ENCODE measurements at places on chromosomes 3 and 15.
A peak's percentile ranks its signal among the peaks of the same experiment; 100 is the strongest.

DNA sequence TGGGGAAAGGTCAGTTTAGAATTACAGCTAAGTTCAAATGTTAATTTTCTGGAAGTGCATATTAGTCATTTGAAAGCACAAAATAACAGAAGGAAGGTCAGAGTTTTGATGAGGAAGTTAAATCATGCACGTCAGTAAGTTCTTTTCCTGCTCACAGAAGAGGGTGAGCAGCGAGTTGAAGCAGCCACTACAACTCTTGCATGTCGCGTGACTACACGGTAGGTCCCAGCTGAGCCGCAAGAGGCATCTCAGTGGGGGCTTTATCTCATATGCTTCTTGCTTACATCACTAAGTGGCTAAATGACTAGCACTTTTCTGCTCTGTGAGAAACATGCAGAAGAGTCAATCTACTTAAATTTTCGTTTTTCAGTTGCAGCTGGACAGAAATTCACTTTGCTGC, 21.3 kb upstream of the SEC62 start:
- peak; percentile 70 for DNase-seq

DNA sequence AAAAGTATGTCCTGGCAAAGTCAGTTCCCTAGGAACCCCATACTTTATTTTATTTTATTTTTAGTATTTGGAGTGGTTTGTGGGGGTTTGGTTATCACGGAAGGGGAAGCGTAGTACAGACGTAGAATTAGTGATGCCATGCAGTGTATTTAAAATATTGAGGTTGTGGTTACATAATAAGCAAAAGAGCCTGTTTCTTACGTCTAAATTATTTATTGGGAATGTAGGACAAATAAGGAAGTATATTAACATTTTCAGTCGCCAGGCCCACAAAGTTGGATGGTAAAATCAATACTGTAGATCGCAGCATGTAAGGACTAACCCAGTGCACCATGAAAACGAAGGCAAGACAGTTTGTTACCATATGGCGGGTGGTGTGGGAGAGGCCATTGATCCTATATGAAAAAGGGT, 558 bp downstream of the DTWD1 start:
- DNase-seq: no peak

GRCh38 chr15:70566047-70566835, 197.1 kb downstream of the UACA start:
- no peak for DNase-seq

DNA sequence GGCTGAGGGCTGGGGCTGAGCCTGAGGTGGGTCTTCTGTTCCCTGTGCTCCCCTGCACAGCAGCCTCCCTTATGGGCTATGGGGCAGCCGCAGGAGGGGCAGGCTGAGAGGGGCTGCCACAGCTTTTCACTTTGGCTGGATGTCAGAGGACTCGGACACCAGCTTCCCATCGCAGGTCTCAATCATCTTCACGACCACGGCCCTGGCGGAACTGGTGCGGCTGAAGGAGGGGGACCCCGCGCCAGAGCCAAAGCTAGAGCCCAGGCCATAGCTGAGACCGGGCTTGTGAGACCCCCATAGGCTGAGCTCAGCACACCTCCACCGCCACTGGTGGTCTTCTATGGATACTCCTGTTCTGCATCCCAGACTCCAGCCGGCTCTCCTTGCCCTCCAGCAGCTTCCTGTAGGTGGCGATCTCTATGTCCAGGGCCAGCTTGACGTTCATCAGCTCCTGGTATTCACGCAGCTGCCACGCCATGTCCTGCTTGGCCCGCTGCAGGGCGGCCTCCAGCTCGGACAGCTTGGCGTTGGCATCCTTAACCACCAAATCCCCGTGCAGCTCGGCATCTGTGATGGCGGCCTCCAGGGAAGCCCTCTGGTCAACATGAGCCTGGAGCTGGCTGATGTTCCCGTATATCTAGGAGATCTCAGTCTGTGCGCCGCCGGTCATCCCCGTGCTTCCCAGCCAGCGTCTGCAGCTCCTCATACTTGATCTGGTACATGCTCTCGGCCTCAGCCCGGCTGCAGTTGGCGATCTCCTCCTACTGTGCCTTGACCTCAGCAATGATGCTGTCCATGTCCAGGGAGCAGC, 181.7 kb upstream of the SYNPR start:
- DNase-seq: no peak

DNA sequence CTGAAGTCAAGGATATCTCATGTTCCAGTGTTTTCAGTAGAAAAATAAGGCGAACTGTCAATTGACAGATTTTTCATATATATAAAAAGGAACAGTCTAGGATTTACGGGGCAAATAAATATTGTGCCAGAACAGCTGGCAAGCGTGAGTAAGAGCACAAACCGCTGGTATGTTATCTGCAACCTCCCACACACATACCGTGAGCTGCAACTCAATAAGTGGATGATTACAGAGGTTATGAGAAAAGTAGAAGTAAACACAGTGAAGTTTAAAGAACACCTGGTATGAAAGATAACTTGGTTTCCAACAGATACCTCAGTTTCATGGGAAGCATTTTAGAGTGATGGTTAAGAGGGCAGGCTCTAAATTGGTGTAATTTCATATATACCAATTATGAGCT, 733.4 kb downstream of the TUSC7 start:
- DNase-seq: no peak

GRCh38 chr3:29226706-29227105, 54.2 kb upstream of the RBMS3 start:
- DNase-seq: no peak

DNA sequence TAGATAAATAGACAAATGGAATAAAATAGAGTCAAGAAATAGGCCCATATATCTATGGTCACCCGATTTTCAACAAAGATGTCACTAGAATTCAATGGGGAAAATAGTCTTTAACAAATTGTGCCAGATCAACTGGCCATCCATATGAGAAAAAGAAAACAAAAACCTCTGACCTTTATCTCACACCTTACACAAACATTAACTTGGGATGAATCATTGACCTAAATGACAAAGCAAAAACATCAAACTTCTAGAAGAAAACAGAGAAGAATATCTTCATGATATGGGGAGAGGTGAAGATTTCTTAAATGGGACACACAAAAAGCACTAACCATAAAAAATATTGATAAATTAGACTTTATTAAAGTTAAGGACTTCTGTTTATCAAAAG, 31.9 kb downstream of the ITGA11 start:
- no peak for DNase-seq

DNA sequence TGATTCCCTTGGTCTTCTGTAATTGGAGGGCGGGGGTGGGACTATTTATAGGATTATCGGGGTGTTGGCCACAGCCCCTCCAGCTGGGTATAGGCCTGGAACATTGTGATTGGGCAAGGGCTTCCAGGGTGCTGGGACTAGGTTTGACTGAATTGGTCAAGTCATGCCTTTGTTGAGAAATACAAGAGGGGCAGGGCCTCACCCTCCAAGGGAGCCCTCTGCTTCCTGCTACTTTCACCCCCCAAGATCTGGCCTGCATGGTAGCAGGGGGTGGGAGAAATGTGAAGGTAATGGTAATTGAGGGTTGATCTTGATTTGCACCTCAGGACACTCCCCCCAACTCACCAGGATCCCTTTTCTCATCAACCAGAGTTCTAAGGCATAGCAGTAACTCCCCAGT, 25.2 kb downstream of the TRIM71 start:
- no peak for DNase-seq

GRCh38 chr3:39343076-39343717, 13.7 kb downstream of the CCR8 start:
- DNase-seq: no peak

- no peak for DNase-seq
Observed at GRCh38 chr3:188734395-188734794, 437.4 kb upstream of the TPRG1 start.

GRCh38 chr15:88900309-88900981, 5.1 kb upstream of the HAPLN3 start:
- DNase-seq: no peak

DNA sequence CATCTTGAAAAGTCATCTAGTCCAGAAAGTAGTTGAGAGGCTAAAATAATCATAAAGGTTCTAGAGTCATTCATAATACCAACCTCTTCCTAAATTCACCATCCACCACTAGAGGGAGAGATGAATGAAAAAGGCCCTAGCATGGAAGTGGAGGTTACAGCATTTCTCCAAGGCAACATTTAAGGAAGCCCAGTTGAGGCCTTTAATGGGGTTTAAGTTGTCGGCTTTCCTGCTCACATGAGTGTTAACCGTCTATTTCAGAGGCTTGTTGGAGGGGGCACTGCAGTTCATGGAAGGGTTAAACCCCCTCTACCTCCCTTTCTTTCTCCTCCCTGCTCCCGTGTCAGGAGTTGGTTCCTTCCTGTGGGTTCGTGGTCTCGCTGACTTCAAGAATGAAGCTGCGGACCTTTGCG, 3.8 kb upstream of the SLCO3A1 start:
- DNase-seq: no peak

- DNase-seq: no peak
Observed at GRCh38 chr3:12963922-12964701, 109.1 kb downstream of the IQSEC1 start.

DNA sequence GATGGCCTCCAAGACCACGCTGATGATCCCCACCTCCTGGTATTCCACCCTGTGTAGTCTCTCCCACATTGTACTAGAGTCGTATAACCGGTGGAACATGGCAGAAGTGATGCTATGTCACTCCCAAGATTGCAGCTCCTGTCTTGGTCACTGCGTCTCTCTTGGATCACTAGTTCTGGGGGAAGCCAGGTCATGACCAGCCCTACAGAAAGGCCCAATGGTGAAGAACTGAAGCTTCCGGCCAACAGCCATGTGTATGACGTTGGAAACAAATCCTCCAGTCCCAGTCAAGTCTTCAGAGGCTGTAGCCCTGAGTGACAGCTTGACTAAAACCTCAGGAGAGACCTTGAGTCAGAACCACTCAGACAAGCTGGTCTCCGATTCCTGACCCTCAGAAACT, 61.9 kb upstream of the FNDC3B start:
- no peak for DNase-seq

- DNase-seq: no peak
Observed at GRCh38 chr3:57252404-57252803, 24.9 kb downstream of the APPL1 start.

- DNase-seq: no peak
Observed at GRCh38 chr3:71101626-71102025, 481.9 kb downstream of the FOXP1 start.

DNA sequence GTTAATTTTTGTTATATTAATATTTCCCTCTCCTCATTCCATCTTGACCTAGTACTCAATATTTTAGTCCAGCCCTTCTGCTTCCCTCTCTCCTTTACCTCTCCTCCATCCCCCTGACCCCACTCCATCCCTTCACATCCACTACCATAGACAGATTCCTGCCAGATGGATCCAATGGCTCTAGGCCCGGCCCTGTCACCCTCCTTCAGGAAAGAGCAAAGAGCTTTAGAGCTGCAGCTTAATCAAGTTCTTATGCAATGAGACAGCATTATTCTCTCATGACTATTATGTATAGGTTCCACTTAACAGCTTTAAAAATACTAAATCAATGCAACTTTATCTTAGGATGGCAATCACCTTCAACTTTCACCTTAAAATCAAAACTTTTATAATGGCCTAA, 200.7 kb upstream of the TTC14 start:
- no peak for DNase-seq

GRCh38 chr3:179196098-179196497, 47.9 kb downstream of the PIK3CA start:
- DNase-seq: peak; percentile 50

DNA sequence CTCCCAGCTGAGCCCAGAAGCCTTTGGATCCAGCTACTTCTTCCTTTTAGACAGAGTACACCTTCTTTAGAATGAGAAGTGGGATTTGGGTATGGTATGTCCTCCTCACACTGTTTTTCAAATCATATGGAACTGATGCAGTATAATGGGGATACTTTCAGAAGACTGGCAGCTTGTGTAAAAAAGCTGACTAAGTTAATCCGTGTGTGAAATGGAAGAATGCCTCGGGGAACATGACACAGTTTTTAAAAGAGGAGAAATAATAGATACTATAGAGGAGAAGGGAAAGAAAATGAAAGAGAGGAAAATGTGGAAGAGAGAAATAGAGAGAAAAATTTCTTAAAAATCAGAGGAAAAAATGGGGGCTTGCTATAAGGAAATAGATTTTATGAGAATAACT, 47.7 kb downstream of the TUSC7 start:
- DNase-seq: no peak

DNA sequence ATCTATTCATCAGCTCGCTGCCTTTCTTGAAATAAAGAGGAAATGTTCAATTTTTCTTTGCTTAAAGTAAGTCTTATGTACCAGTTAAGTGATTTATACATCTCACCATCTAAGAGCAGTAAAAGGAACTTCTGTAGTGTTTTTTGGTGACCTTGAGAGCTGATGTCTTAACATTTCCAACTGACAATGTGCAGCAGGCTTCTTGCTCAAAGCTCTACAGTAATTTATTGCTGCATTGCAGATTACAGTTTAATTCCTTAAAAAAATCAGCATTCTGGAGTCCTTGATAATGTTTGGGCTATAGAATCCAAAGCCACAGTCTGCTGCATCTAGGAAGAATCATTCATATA, 61.6 kb downstream of the DIPK2A start:
- DNase-seq: no peak

DNA sequence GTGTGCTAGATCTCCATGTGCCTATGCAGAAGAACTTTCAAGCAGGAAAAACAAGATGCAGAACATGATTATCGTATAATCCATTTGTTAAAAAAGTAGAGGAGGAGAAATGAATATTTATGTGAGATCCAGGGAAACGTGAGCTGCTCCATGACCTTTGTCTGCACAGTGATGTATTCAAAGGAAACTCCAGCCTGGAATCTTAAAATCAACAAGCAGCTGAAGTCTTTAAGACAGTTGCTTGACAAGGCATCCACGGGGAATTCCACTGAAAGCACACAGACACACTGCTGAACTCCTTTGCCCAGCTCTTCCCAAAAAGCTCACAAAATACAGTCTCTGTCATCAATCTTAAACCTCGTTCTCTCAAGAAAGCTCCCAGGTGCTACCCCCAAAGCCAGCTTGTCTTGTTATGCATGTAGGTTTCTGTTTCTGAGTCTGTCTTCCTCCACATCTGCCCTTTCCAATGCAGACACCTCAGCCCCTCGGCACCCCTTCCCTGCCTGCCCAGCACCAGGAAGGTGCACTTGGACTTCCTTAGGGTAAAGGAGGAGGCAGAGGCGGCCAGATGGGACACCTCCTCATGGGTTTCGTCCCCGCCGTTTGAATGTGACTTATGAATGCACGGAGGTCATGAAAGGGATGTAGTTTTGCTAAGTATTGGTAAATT, 28.7 kb downstream of the LRRK1 start:
- DNase-seq: no peak

- no peak for DNase-seq
Observed at GRCh38 chr15:67468416-67468815, 52.5 kb upstream of the C15orf61 start.

- no peak for DNase-seq
Observed at GRCh38 chr3:14760185-14760584, 58.6 kb upstream of the FGD5 start.

Measured in T-helper 1 cell (primary cell).